Bone marrow (tissue), 2 donors: ENCODE measurements at places on chromosomes 6 and 20.
A peak's percentile ranks its signal among the peaks of the same experiment; 100 is the strongest.

GRCh38 chr6:156167625-156168071, 609.5 kb upstream of the ARID1B start:
- peak; percentile 79 for DNase-seq

DNA sequence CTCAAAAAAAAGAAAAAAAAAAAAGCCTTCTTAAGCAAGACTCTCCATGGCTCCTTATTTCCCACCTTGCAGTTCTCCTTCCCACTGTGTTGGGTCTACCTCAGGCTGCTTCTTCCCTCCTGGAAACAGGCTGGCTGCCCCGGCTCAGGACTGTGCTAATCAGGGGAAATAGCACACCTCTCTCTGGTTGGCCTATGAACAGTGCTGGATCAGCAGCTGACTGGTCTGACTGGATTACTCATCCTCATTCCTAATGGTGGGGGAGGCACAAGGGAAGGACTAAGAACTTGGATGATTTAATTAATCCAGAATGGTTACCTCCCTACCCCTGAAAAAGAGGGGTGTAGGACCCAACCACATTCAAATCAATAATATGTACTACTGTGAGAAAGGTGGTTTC, 3.9 kb upstream of the SRSF3 start:
- DNase-seq: no peak

GRCh38 chr20:43949741-43950618, 35.3 kb downstream of the TOX2 start:
- DNase-seq: no peak

- DNase-seq: no peak
Measured at GRCh38 chr6:128017288-128017687, 116.4 kb upstream of the THEMIS start.
